NCI-H2029 treated with DMSO at 0.1 percent for 48 hours (cell line): ENCODE measurements at places on chromosomes 4 and X.
A peak's percentile ranks its signal among the peaks of the same experiment; 100 is the strongest.

DNA sequence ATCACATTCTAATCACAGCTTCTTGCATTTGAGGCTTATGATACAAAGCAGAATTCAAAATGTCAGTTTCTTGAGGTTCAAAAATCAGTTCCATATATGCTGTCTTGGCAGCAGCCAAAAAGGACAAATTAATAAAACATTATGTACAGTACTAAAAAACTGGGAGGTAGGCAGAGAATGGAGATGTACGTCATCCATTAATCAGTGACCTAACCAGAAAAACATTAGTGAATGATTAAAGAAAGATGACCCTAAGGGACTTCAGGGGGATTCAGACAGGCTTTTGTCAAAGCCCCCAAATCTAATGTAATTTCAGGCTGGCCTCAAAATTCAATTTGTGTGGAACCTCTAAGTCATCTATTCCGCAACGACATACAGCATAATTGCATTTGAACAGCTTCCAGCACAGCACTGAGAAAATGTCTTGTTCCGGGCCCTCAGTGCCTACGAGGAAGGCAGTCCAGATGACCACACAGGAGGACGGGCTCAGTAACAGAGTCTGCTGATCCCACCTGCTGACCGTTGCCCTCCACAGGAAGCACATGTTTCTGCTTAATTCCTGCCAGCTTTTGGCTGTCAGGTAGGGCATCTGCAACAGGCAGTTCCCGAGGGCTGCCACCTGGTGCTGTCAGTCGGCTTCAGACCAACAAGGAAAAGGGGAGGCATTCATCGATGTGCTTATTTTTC lies 83.8 kb upstream of the HHIP start:
- DNase-seq, result no peak

DNA sequence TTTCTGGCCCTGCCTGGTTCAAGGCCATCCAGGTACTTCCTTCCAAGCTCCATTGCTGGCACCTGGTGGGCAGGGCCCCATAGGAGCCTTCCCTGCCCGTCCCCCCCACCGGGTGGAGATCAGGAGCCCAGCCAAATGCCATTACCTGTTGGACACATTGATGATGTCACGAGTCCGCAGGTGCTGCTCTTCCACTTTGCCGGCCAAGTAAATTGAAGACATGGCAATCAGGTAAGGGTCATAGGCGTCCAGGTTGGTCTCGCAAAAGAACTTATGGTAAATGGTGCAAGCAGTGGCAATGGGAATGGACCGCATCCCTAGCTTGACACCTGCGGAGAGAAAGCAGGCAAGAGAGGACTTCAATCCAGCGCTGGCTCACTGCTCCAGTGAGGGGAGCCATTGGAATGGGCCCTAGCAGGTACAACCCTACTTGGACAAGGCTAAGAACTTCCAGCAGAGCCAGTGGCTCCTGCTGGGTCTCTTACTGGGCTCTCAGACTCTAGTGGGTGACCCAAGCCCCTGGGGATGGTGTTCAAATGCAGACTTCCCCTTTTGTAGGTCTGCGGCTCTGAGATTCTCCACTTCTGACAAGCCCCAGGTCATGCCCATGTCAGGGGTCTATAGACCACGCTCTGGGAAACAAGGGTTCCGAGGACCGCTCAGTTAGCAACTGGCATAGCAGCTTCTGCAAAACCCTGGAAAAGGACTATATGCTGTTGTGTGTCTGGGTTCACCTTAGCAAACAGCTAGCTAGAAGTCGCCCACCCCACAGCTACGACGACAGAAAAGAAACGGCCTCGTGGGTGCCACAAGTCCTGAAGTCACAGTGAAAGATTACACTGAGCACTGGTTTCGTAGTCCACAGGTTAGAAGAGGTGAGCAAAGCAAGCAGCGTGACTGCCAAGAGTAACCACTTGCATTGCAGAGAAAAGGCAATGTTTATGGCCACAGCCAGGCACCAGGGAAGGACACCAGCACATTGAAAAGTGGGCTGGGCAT lies 2.8 kb downstream of the CCNQ start:
- DNase-seq, result no peak

- no peak for DNase-seq
Measured at GRCh38 chrX:109855501-109855900, 122.4 kb upstream of the ACSL4 start.

GRCh38 chr4:10951306-10951705 lies 266.7 kb upstream of the CLNK start:
- DNase-seq, result no peak

DNA sequence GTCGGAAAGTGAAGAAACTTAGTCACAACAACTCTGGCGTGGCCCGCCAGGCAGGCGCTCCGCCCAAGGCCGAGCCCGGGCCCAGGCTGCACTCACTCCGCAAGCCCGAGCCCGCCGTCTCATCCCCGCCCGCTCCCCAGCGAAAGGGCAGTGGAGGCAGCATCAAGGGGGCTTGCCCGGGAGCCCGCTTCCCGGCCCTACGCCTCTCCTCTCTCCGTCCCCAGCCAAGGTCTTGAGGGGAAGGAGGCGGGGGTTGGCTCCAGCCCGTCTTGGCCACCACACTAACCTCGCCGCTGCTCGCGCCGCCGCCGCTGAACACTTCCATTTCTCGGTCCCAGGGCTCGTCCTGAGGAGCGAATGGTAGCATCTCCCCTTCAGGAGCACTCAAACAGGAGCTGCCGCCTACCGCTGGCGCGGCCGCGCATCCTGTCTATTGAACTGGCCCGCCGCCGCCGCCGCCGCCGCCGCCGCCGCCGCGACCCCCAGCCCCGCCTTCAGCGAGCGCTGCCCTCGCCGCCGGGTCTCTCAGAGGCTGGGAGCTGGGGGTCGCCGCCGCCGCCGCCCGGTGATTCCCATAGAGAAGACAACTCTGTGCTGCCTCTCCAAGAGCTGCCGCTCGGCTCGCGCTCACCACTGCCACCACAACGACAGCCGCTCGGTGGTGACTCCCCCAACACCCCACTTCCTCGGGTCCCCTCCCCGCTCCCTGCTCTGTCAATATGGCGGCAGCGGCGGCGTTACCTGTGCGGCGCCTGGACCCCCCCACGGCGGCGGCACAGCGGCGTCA lies at the start of gene RPS6KA6:
Gene RPS6KA6 (minus strand): TSS at position 667 of the 787 bp plus-strand sequence. CDS start 300 bp downstream, at position 367.
- no peak for DNase-seq

DNA sequence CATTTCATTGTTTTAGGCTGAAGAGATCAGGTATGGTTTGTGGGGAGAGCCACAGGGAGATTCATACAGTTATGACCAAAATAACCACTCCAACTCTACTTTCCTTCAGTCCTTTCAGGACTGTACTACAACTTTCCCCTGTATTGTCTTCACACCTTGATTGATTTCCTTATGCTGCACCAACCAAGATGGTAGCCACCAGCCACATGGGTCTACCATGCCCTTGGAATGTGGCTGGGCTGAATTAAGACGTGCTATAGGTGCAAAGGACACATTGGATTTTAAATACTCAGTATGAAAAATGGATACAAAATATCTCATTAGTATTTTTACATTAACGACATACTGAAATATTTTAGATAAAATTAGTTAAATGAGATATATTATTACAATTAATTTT lies 11.2 kb downstream of the IRF2 start:
- no peak for DNase-seq

DNA sequence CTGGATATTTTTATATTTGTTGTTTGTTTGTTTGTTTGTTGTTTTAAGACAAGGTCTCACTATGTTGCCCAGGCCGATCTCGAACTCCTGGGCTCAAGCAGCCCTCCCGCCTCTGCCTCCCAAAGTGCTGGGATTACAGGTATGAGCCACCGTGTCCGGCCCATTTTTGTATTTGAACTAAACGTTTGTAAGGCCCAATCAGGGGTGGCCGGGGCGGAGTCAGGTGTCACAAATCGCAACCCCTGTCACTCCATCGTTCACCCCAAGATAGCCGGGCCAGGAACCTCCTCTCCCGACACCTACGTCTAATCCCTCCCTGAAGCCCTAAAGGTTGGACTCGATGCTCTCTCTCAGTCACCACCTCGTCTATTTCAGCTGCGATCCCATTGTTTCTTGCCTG lies 722 bp upstream of the EFHC2 start:
- no peak for DNase-seq

- DNase-seq, result no peak
Measured at GRCh38 chrX:153409414-153410101, 1.7 kb upstream of the ZFP92 start.

GRCh38 chr4:17469931-17470674 lies 41.8 kb downstream of the QDPR start:
- DNase-seq, result no peak

DNA sequence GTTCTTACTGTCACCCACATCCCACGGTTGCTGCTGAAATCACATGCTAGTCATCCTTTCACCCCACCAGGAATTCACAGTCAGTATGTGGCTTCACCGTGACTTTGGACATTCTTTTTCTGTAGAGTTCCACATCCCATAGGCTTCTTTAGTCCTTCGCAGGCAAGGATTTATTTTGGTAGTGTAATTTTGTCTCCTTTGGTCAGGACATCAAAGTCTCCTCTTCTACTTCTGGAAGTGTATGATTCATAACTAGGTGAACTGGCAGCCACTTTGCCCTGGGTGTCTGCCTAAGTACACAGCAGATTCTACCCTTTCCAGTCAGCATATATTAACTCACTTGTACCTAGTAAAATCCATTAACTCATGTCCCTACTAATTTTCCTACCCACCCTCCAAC lies 38.3 kb upstream of the MMAA start:
- no peak for DNase-seq

GRCh38 chr4:123110147-123110546 lies 187.8 kb upstream of the NUDT6 start:
- DNase-seq, result no peak

- DNase-seq, result no peak
Measured at GRCh38 chr4:86910369-86910768, 18.1 kb upstream of the C4orf36 start.

- DNase-seq, result no peak
Measured at GRCh38 chr4:147723326-147723725, 8.6 kb upstream of the ARHGAP10 start.

DNA sequence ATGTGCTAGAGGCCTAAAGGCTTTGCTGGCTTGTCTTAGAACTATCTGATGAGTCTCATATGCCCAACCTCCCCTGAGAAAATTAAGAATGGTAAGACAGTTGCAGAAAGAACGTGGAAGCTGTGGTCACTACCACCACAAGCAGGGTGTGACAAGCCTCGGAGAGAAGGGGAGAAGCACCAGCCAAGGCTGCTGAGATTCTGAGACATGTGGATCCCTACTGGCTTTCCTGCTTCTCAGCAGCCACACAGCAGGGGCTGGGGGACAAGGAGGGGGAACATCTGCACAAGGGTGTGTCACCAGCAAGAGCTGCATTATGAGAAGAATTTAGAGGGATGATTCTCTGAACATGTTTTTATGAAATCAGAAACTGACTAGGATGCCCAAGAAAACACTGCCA lies 19.4 kb downstream of the TAPT1 start:
- DNase-seq, result no peak

DNA sequence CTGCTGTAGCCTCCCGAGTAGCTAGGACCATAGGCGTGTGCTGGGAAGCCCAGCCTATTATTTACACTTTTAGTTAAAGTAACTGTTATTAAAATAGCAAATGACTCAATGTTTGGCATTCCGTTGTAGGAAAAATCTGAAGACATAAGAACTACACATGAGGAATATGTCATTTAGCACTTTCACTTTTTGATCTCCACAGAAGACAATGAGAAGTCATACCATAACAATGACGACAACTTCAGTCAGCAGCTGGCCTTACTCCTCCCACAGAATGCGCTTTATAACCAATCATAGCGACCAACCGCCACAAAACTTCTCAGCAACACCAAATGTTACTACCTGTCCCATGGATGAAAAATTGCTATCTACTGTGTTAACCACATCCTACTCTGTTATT lies 6.7 kb downstream of the GPR34 start:
- DNase-seq, result no peak

DNA sequence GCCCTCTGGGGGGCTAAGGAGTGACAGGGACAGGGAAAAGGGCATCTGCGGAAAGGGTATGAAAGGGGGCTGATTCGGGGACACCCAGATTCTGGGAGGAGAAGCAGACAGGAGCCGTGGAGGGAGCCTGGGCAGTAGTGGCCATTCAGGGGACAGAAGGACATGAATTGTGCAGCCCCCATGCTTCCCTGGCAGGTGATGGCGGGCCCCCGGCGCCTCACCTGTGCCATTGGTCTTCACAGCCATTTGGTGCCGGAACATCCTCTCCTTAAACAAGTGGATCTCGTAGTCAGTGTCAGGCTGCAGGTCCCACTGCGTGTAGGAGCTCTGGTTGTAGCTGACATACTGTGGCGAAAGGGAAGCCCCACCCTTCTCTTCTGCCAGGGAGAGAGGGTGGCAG lies 21.9 kb downstream of the L1CAM start:
- DNase-seq, result no peak

DNA sequence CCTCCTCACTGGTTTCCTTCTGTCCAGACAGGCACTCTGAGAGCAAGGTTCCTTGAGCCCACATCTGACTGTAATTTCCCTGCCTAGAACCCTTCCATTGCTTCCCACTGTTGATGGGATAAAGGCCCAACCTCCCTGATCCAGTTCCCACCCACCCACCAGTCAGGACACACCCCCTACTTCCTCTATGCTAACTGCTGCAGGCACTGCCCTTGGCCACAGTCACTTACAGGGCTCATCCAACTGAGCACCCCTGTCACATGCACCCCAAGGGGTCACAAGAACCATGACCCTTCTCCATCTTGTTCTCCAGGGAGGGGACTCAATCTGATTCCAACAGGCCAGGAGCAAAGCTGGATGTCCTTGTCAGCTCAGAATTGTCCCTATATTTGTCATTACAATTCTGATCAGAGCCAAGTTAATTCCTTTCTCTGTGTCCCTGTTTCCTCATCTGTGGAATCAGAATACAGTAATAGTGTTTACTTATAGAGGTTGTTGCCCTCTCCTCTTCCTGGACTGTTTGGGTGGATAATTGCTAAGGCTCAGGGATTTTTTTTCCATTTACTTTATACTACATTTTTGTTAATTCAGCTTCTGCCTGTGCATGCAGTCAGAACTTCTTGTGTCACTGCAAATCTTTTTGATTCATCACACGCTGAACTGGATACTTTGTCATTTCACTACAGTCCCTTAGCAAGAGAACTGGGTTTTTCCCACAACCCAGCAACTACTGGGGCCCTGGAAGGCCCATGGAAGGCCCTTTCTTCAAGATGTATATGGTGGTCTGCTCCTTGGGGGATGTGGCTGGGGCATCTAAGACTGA lies 105.6 kb upstream of the MAMLD1 start:
- DNase-seq, result no peak

DNA sequence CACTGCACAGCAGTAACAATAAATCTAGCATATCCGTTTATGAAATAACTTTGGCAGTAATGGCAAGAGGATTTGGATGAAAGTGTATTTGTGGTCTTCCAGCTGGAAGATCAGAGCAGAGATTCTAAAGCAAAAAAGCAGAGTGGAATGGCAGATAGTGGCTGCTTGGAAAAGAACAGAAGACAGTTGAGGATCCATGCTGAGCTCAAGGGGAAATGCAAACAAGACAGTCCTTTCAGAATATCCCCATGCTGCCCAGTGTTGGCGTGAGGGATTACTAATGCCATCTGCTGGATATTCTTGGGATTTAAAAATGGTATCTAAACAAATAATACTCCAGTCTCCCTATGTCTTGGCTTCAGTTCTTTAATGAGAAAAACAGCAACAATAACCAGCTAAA lies 629.1 kb upstream of the ATOH1 start:
- peak; percentile 69 for DNase-seq
